T-helper 1 cell treated with Interleukin-12 subunit alpha and Interleukin-12 subunit beta and Interleukin-4 antibody, amounts not matched to agents 30 ng/mL and 1 ng/mL, for 36 hours (primary cell): ENCODE measurements at places on chromosomes 11 and 22. TPM values are rescaled to one million over a fixed set of nuclear protein-coding genes. Genes with fewer than 3 reads are reported as not detected.

TMEM132A gene
- total RNA-seq, result 0.59 and 1.0 TPM in 2 replicates

HORMAD2 gene
- total RNA-seq, result 0.10 TPM in 1 of 2 replicates, not detected in the other

CCDC89 gene
- 1.4 and 2.0 TPM in 2 replicates for total RNA-seq

A4GALT gene
- total RNA-seq, result not detected in 2 replicates

IGF2 gene
- total RNA-seq, result 0.17 and 0.32 TPM in 2 replicates

LTBP3 gene
- 99.6 and 106 TPM in 2 replicates for total RNA-seq

OR8G1 gene
- not detected in 2 replicates for total RNA-seq

UPK3A gene
- total RNA-seq, result not detected in 2 replicates

LIF gene
- 208 and 211 TPM in 2 replicates for total RNA-seq
